ENCODE measurements at places on chromosomes 3 and 15.

DNA sequence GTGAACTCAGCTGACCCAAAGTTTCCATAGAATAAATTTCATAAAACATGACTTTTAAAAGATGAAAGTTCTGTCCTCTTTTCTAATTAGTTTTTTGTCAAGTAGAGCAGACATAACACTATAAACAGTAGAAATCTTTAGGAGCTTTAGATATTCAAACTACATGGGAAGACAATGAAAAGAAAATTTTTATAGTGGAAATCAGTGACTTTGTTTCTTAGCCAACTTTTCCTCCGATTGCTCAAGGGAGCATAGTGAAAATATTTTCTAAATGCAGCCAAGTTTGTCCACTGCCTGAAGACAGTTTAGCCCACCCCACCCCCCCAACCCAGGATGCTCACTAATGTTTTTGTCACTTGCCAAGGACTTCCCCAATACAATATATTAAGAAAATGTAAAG lies 114.9 kb downstream of the PLD1 start:
- DNase-seq = no peak

GRCh38 chr3:133835961-133836360 lies 30.3 kb downstream of the SRPRB start:
- DNase-seq = no peak

DNA sequence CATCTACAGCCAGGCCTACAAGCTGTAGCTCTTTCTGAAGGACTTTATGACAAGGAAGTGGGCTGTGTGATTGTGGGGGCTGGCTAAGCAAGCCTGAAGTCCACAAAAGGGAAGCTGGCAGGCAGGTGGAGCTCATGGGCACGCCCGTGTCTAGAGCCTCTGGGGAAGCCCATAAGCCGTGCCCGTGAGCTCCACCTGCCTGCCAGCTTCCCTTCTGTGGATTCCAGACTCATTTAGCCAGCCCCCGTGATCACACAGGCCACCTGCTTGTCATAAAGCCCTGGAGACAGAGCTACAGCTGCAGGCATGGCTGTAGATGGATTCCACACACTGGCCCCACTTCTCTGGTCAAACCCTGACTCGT lies 15.2 kb downstream of the EFCC1 start:
- DNase-seq = peak; percentile 80

- no peak for DNase-seq
These were observed 2.8 kb downstream of the EFHB start for GRCh38 chr3:19931180-19931692.

- no peak for DNase-seq
These were observed 17.5 kb downstream of the NOX5 start for GRCh38 chr15:69032031-69032430.

GRCh38 chr3:153835540-153835939 lies 285.6 kb upstream of the ARHGEF26 start:
- DNase-seq = no peak

DNA sequence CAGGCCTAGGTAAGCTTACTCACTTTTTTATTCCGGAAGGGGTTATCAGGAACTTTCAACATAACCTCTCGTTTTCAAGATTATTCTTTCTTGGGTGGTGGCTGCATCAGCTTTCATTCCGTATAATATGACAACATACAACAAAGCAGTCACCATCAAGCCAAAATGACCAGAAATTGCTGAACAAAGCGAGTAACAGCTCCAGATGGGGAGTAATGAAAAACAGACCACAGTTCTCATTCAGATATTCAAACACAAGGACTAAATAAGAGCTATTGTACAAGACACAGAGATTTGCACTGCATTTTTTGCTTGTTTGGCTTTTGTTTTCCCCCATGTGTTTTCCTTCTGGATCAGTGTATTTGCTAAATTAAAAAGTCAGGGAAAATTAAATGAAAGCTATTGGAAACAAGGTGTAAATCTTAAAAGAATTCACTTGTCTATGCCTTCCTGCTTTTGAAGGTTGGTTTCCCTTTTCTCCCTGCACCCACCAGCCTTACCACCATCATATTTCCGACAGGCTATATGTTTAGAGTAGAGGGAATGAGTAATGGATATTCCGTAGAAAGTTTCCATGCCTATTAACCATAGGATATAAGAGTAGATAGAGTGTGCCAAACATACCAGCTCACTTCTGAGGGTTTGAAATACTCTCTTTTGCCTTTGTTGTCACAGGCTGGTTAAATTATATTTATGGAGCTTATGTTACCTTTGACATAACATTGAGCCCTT lies 213.6 kb downstream of the RBMS3 start:
- DNase-seq = no peak

GRCh38 chr3:27349832-27350231 lies 19.4 kb downstream of the NEK10 start:
- no peak for DNase-seq

GRCh38 chr3:4271834-4272233 lies 31.3 kb upstream of the SETMAR start:
- DNase-seq = peak; percentile 20

- no peak for DNase-seq
These were observed 17.4 kb upstream of the FHIT start for GRCh38 chr3:61268644-61269043.

DNA sequence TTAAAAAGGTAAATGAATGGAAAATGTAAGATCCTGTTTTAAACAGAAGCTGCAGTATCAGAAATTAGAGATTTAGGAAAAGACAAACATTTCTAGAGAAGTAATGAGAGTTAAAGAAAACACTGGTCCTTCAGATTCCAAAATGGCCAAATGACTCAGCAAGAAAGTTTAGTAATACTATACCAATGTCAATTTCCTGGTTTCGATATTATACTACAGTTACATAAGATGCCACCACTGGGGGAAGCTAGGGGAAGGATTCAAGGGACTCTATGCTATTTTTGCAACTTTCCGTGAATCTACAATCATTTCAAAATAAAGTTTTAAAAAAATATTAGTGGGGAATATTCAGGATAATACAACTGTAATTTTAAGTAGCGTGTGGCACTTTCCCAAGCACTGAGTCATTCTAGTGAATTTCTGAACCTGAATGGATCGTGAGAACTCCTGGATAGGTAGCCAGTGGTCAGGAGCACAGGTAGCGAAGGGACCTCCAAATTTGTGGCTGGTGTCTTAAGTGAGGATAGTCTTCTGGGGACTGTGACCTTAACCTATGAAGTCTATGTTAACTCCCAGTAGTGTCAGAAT lies 37.6 kb downstream of the TMCC1 start:
- no peak for DNase-seq

GRCh38 chr3:19931767-19932188 lies 2.2 kb downstream of the EFHB start:
- DNase-seq = no peak

DNA sequence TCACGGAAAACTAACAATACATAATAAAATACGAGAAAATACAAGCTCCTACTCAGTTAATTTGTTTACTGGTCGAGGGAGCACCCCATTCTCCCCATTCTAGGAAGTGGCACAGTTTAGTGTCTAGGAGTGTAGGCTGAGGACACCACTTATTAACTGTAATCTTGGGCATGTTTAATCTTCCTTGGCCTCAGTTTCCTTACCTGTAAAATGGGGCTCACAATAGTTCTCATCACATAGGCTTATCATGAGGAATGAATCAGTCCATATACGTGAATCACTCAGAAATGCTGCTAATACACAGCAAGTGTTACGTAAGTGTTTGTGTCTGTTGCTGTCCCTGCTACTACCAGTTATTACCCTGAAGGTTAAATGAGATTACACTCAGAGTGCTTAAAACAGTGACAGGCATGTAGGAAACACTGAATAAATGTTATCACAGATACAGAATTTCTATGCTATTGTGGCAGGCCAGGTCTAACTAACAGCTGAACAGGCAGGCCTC lies 210.2 kb downstream of the OSBPL10 start:
- no peak for DNase-seq

- DNase-seq = no peak
These were observed 62.5 kb upstream of the UBE2E1 start for GRCh38 chr3:23743141-23743784.

DNA sequence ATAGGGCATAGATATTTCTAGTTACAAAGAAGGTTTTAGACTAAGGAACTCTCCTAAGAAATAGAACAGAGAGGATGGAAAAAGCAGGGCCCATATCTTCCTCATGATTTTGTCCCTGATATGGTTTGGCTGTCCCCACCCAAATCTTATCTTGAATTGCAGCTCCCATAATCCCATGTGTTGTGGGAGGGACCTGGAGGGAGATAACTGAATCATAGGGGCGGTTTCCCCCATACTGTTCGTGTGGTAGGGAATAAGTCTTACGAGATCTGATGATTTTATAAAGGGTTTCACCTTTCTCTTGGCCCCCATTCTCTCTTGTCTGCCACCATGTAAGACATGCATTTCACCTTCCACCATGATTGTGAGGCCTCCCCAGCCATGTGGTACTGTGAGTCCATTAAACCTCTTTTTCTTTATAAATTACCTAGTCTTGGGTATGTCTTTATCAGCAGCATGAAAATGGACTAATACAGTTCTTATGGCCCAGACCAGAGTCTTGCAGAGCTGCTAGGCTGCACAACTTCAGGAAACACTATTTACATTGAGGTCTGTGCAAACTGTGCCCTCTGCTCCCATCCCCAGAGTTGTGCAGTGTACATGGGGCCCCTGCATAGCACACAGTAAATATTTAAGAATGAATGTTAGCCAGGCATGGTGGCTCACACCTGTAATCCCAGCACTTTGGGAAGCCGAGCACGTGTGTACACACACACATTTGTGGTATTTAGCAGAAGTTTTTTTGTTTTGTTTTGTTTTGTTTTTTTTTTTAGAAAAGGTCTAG lies 20.3 kb upstream of the CA12 start:
- DNase-seq = no peak

GRCh38 chr15:89114990-89115389 lies 26.7 kb downstream of the ABHD2 start:
- peak; percentile 88 for DNase-seq

GRCh38 chr3:176692966-176693785 lies 504.1 kb downstream of the TBL1XR1 start:
- no peak for DNase-seq

GRCh38 chr15:98939311-98940080 lies 68.1 kb downstream of the PGPEP1L start:
- DNase-seq = no peak

DNA sequence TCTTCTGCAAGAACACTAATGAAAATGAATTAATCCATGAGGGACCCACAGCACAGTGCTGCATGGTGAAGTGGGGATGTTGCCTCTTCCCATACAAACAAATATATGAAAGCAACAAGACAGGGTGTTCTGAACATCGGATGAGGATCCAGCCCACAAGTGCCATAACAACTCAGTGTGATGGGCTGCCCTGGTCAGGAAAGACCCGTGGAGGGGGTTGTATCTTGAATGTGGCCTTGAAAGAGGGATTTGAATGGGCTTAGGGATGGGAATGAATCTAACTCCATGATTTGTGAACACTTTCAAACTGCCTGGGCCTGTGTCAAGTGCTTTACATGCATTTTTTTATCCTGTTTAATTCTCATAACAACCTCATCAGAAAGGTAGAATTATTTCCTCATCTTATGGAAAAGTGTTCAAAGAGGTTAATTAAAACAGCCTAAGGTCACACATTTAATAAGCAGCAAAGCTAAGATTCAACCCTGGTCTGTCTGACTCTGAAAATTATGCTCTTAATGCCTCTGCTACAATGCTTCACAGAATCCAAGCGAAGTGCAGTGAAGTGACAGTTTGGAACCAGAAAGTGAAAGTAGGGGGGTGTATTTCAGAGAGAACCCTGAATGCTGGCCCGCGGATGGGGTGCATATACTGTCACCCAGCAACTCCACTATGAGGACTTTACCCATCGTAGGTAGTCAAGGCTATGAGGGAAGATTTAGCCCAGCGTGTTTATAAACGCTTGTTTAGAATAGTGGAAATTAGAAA lies 65.6 kb upstream of the HEG1 start:
- DNase-seq = no peak

- DNase-seq = no peak
These were observed 264.9 kb downstream of the MEX3B start for GRCh38 chr15:81780966-81781365.

- DNase-seq = no peak
These were observed 42.4 kb downstream of the AMOTL2 start for GRCh38 chr3:134331811-134332199.

GRCh38 chr3:81891055-81891895 lies 129.8 kb upstream of the GBE1 start:
- no peak for DNase-seq

- DNase-seq = peak; percentile 75
These were observed 245.0 kb downstream of the UACA start for GRCh38 chr15:70518201-70519003.

DNA sequence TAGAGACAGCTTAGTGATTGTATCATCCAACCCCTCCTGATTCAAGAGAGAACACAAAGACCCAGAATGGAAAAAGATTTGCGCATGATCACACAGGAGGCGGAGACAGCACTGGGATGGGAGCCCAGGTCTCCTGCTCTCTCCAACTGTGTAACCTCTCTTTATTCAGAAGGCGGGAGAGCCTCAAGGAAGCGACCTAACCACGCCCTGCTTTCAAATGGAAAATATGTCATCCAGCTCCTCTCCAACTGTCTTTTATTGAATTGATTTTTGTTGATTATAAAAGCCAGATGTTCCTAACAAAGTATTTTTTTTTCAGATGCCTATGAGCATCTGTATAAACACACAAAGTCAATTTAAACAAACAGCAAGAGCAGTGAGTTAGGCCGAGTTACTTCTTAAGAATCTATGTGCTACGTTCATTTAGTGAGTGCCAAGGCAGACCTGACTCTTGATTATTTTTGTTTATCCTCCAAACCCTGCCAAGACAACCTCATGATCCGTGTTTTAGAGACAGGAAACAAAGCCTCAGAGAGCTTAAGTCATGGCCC lies 74.5 kb downstream of the BFSP2 start:
- DNase-seq = peak; percentile 24

GRCh38 chr3:147655236-147655635 lies 246.1 kb downstream of the ZIC1 start:
- DNase-seq = no peak

- no peak for DNase-seq
These were observed 19.8 kb upstream of the LOXL1 start for GRCh38 chr15:73906346-73907034.

DNA sequence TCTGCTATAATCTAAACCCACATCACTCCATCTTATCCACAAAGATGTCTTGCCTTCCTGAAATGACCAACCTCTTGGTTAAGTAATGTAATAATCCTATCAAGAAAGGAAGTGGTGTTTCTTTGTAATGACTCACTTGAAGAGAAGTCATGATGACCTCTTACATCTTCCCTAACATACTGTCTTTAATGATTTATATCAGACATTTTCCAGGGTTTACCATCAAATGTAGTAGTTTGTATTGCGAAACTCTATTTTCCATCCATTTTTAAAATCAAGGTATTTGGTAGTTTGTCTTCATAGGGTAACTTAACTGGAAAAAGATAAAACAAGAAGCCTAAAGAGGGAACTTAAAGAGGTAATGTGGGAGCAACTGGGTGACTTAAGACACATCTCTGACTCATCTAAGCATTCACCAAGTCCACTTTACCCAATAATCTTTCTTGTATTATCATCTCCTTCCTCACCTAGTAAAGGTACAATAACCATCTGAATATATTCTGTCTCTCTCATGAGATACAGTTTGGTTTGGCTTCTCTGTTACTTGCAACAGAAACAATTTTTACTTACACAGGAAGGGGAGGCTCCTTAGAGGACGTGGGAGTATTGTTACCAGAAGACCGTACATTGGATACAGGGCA lies 5.7 kb upstream of the MAPK6 start:
- no peak for DNase-seq

- no peak for DNase-seq
These were observed 447.8 kb downstream of the MECOM start for GRCh38 chr3:169215461-169216352.

All from RPMI8226 (cell line).